ENCODE measurements at places on chromosomes 2 and 18. TPM values are rescaled to one million over a fixed set of nuclear protein-coding genes. Genes with fewer than 3 reads are reported as not detected.
A peak's percentile ranks its signal among the peaks of the same experiment; 100 is the strongest.

DNA sequence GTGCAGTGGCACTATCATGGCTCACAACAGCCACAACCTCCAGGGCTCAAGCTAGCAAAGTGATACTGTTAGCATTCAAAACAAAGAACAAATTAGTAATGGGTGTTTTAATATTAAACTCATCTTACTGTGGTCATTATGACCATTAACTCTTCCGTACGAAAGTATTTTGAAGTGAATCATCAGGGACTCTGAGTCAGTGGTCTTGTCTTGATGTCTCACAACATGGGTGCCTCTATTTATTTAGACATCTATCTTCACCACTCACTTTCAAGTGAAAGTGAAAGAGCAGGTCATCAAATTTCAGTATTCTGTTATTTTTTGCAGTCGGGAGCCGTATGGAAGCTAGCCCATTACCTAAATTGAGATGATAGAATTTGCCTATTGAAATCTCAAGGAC, 1118.2 kb downstream of the DPP10 start:
- DNase-seq, result no peak
- H3K27me3 ChIP-seq, result no peaks in the 10 kb centered on the region
- no peaks in the 10 kb centered on the region for H3K36me3 ChIP-seq
- no peak overlapping the region for H3K27ac ChIP-seq
- no peak overlapping the region for H3K4me3 ChIP-seq

- H3K4me1 ChIP-seq, result no peaks in the 10 kb centered on the region
- no peaks in the 10 kb centered on the region for H3K36me3 ChIP-seq
- H3K4me3 ChIP-seq, result no peak overlapping the region
- no peak overlapping the region for H3K27ac ChIP-seq
These were observed 23.6 kb upstream of the SULT1C4 start for GRCh38 chr2:108354136-108354535.

GRCh38 chr18:26722565-26722931, 143.0 kb downstream of the AQP4 start:
- no peaks in the 10 kb centered on the region for H3K4me1 ChIP-seq
- no peak overlapping the region for H3K4me3 ChIP-seq
- no peak for DNase-seq
- no peaks in the 10 kb centered on the region for H3K27me3 ChIP-seq
- H3K36me3 ChIP-seq, result no peaks in the 10 kb centered on the region
- H3K27ac ChIP-seq, result no peak overlapping the region

ACTR2 gene
- 407 TPM for total RNA-seq

NOSTRIN gene
- 0.26 TPM for total RNA-seq

ANKZF1 gene
- 39.2 TPM for total RNA-seq

ST6GAL2 gene
- total RNA-seq, result not detected

DNA sequence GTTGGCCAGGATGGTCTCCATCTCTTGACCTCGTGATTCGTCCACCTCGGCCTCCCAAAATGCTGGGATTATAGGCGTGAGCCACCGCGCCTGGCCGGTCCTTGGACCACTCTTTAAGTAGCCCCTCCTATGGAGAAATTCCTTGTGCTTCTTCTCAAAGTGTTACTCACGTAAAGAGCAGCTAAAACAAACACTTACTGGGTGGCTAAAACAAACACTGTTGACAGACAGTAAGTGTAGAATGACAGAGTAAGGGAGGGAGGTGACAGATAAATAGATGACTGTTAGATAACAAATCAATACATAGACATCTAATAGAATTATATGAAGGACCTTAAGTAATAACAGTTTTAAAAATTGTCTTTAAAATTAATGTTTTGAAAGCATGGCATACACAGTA, 40.9 kb upstream of the RASGRP3 start:
- no peak for DNase-seq
- H3K27ac ChIP-seq, result no peak overlapping the region
- H3K4me3 ChIP-seq, result no peak overlapping the region
- H3K27me3 ChIP-seq, result no peaks in the 10 kb centered on the region
- H3K4me1 ChIP-seq, result no peaks in the 10 kb centered on the region

CTLA4 gene
- 0.29 TPM for total RNA-seq

GRCh38 chr2:74502720-74503505, 3.5 kb upstream of the LBX2 start:
- no peak for DNase-seq
- H3K4me3 ChIP-seq, result peak overlapping the region; percentile 73
- H3K4me1 ChIP-seq, result peaks cover 29% of the 10 kb centered on the region
- H3K27me3 ChIP-seq, result peaks cover 24% of the 10 kb centered on the region

GRCh38 chr2:16487686-16488085, 177.9 kb downstream of the CYRIA start:
- no peak overlapping the region for H3K27ac ChIP-seq
- no peaks in the 10 kb centered on the region for H3K4me1 ChIP-seq
- H3K36me3 ChIP-seq, result no peaks in the 10 kb centered on the region
- DNase-seq, result no peak
- H3K27me3 ChIP-seq, result no peaks in the 10 kb centered on the region

ATP6V1B1 gene
- total RNA-seq, result not detected

DNA sequence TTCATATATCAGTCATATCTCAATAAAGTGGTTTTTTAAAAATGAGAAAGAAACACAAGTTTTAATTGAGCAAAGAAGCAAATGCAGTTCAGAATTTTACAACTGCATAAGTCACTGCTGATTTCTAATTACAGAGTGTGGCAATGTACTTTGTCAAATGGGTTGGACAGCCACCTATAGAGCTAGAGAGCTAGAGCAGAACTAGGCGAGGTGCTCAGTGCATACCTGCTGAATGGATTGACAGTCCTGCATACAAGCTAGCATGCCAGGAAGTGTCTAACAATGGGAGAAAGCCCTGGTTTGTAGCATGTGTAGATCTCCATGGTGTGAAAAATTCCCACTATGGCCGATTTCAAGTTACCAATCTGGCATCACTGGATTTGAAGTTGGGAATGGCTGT, 106.3 kb upstream of the CDCA7 start:
- no peaks in the 10 kb centered on the region for H3K27me3 ChIP-seq
- no peak overlapping the region for H3K4me3 ChIP-seq
- no peaks in the 10 kb centered on the region for H3K4me1 ChIP-seq
- no peaks in the 10 kb centered on the region for H3K36me3 ChIP-seq
- DNase-seq, result no peak
- H3K27ac ChIP-seq, result no peak overlapping the region

All from GM12878 (cell line).